KG1 (cell line): ENCODE measurements at places on chromosomes 3 and 15.

GRCh38 chr3:140760324-140761075, 82.6 kb downstream of the TRIM42 start:
- no peak for DNase-seq

DNA sequence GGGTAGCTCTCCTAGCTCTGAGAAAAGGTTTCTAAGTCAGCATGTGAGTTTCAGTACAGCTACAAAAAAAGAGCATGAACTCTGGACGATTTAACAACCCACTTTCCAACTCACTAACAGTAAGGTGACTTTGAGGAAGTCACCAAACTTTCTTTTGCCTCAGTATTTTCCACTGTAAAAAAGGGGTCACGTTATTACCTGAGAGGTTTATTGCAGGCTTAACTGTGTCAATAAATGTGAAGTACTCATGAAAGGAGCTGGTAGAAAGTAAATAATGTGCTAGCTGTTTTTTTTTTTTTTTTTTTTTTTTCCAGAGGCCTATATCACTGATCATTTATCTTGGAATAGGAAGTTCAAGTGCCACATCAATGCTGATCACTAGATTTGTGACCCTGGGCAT, 89.3 kb downstream of the PLSCR2 start:
- no peak for DNase-seq

DNA sequence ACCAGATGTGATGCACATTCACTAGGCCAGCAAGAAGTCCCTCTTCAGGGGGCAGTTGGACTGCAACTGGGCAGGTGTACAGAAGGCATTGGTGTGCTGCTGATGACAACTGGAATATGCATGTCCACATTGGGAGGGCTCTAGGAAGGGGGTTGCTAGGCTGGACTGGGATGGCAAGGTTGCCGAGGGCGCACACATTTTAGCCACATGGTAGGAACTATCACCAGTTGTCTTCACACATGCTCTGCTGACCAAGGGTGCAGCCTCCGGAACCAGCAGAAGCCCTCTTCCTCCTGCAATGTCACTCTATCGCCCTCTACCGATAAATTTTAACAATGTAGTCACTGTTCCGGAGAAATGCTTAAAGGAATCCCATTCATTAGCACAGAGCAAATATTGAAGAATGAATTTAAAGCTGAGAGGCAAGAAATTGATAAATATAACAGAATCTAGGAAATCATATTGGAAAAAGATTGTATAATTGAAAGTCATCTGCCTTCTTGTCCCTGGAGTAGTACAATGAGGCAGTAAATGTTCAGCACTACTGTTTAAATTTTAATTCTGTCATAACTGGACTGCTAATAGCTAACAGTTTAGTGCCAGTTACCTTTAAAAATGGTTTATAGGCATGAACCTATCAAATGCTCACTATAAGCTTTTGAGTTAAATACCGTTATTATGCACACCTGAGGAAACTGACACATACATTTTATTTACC, 22.6 kb upstream of the LYSMD4 start:
- DNase-seq, result peak; percentile 43

DNA sequence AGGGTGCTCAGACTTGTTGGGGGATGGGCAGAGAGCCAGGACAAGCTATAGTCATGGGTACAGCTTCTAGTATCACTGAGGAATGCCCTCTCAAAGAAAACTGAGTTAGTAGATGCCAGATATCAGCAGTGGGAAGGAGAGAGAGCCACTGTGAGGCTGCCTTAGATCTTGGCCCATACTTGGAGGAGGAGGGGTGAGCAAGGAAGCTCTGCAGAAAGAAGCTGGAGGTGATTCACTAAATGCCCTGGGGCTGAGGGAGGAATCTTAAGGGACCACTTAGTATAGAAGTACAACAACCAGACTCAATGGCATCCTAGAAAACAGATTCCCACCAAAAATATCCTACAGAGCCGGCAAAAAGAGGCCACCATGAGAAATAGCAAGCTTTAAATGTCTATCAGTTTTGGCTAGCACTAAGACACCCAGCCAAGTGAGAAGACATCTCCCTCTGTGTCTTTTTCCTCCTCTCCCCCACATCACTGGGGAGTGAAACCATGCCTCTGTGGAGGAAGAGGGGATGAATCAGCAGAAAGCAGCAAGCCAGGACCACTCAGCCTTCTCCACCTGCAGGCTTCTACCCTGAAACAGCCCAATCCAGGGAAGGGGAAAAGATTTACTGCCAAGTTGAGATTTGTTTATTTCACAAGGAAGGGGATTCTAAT, 282.5 kb upstream of the STT3B start:
- DNase-seq, result no peak

DNA sequence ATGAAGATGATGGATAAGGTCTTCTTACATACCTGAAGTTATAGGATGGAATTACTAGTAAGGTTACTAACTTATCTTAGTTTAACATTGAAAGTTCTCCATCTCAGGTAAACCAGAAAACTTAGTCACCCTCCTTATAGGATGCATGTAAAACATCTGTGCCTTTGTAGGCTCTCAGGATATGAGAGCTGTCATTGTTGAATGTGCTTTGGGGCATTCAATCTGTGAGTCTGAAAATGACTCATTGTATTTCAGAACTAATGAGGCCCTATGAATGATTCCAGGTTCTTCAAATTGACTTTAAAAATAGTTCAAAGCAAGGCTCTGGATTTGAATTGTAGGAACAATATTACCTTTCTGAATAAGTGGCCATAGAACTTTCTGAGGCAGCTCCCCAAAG, 237.7 kb upstream of the AZI2 start:
- DNase-seq, result no peak

- no peak for DNase-seq
Measured at GRCh38 chr15:62807539-62808130, 234.9 kb upstream of the TPM1 start.

DNA sequence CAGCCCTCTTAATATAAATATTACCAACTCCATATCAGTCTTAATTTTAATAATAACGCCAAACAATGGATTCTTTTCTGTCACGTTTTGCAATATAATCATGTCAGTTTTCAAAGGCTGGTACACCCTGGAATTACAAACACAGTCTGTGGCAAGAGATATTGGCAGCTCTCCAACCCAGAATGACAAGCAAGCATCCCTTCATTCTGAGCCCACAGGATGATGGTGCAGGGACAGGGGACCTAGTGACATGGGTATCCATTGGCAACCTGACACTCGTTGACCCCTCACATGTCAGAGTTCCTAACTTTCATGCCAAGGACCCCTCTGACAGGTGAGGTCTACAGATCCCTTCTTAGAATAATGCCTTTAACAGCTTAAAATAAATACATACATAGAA, 154.5 kb upstream of the TSC22D2 start:
- DNase-seq, result peak; percentile 9

DNA sequence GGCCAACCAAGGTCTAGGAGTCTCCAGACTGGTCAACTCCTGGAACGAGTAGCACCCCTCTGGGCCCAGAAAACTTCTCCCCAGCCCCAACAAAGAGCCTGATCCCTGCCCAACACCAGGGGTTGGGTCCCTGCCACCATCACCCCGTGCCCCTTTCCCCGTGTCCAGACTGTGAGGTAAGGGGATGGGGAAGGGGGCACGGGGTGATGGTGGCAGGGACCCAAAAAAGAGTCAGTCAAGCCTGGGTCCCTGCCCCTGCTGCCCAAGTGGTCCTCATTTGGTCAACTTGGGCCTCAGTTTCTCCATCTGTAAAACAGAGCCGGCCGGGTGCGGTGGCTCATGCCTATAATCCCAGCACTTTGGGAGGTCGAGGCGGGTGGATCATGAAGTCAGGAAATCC, 1.1 kb upstream of the NBEAL2 start:
- no peak for DNase-seq

GRCh38 chr3:190853464-190853863, 9.0 kb downstream of the GMNC start:
- no peak for DNase-seq

GRCh38 chr3:22730701-22731100, 472.4 kb upstream of the UBE2E2 start:
- DNase-seq, result no peak

DNA sequence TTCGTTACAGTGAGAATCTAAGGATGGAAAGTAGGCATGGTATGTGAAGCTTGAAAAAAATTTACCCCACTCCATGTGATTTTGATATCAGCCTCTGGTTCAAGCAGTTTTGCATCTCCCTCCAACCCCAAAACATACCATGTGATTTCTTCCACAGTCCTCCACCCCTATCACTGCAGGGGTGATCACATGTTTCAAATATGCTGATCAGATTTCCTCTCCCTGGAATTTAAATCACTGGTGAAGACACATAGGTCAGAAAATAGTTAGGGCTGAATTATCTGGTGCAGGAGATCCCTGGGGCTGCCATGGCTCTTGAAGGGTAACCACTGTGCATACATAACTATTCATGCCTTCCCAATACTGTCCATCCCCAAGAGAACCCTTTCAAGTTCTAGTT, 119.7 kb upstream of the THRB start:
- DNase-seq, result no peak

- no peak for DNase-seq
Measured at GRCh38 chr3:185995352-185995751, 57.5 kb upstream of the TRA2B start.

DNA sequence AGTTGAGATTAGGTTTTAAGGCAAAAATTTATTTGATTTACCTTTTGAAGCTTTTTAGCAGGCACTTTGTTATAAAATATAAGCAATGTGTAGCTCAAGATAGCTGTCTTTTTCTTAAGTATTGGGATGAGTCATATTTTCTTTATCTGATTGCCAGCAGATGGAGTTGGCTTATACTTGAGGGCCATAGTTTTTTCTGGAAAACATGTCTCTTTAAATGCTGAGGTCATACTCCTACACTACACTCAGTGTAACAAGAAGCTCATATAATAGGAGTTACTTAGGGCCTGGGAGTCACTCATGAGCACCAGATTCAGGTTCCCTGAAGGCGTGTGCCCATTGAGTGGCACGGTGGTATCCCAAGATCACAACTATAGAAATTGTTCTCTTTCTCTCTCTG, 579.8 kb downstream of the EDEM1 start:
- DNase-seq, result no peak

- no peak for DNase-seq
Measured at GRCh38 chr3:98110550-98110908, 20.0 kb upstream of the OR5H1 start.

DNA sequence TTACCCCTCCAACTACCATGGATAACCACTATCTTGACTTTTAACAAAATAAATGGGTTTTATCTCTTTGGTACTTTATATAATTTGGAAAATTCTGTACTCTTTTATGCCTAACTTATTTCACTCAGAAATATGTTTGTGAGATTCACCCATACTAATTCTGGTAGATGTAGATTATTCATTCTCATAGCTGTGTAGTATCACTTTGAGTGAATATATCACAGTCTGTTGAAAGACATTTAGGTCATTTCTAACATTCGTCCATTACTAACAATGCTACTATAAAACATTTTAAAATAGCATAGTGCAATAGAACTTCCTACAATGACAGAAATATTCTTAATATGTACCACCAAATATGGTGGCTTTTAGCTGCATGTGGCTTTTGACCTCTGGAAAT, 542.4 kb downstream of the RBMS3 start:
- DNase-seq, result no peak

DNA sequence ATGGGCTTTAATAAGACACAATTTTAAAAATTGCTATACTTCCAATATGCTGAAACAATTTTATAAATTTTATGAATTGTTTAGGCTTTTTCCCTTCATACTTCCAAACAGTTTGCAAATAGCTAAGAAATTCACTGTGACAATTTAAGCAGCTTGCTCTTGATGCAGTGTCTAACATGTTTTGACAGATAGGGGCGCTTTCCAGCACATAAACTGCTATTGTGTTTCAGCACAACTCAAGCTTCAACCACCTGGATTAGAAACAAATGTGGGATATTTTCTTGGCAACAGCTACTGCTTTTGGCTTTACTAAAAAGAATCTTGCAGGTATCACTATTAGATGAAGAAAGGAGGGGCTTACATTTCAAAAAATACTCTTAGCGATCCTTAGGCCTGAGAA, 565.8 kb upstream of the DPPA4 start:
- no peak for DNase-seq

GRCh38 chr15:69090197-69090948, 70.1 kb upstream of the GLCE start:
- DNase-seq, result no peak

DNA sequence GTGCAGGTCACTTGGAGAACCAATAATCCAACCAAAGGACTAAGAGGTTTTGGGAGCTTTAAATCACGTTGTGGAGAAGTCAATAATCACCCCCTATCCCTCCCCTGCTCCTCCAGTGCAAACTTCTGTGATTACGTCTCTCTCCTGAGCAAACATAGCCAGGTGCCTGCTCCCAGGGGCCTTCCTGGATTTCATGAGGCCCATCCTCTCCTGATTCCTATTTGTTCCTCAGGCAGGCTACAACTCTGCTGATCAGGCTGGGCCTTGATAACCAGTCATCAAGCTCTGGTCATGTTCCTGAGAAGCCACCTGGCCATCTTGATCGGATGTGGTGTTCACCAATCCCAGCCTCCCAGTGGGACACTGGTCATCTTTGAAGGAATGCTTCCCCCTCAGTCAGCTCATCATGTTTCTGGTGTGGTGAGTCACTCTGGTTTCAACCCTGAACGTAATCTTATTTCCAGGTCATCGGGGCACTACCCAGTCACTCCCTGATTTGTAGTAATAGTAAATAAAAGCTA, 2.9 kb upstream of the ZNF710 start:
- no peak for DNase-seq

DNA sequence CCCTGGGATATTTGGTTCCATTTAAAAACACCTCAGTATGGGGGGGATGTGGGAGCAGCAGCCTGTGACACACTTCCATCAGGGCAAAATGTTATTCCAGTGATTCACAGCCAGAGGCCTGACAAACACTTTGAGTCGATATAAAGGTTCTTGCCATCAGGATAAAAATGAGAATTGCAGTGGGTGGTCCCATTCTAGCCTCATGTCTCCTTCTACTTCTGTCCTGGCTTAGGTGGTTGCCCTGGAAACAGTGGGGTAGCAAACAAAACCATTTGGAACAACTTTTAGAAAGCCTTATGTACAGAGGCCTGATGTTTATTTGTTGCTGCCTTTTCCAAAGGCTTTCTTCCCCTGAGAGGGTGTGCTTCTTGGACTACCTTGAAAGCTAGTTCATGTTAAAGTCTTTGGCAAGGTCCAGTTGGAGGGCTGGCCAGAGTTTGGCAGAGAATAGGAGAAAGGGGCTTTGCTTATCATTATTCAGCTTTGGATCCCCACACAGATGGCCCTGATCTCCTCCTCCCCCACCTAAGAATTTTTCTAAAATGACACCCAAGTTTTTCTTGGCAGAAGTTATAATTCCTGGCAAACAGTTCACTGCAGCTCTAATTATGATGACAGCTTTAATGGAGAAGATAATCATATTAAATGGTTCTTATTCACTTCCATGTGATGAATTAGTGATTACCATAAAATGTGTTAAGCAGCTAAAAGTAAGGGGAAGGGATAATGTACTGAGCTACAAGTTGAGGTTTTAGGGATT, 84.2 kb upstream of the ZNF280D start:
- no peak for DNase-seq

DNA sequence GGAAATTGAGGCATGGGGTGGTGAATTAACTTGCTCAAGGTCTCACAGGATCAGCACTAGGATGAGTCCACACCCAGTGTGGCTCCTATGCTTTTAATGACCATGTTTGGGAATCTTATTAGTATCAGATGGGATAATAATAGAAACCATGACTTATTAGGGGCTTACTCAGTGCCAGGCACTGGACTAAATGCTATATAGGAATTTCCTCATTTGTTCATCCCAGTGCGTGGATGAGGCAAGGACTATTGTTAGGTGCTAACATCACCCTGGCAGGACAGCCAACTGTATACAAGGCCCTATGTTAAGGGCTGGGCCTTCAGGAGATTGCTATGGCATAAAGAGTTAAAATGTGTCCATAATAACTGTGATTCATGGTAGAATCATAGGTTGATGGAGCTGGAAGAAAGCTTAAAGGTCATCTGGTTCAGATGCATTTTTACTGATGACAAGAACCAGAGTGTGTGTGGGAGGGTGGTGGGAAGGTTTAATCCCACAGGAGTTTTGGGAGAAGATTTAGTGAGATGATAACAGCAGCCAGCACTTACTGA, 4.7 kb upstream of the FEM1B start:
- no peak for DNase-seq
